ENCODE measurements at places on chromosomes 13 and 19.

- peak; percentile 97 for DNase-seq
These were observed at the start of gene MAST3 for GRCh38 chr19:18097217-18097992. MAST3 (plus strand) TSS chr19:18097778; CDS start chr19:18097793, 15 bp downstream.

DNA sequence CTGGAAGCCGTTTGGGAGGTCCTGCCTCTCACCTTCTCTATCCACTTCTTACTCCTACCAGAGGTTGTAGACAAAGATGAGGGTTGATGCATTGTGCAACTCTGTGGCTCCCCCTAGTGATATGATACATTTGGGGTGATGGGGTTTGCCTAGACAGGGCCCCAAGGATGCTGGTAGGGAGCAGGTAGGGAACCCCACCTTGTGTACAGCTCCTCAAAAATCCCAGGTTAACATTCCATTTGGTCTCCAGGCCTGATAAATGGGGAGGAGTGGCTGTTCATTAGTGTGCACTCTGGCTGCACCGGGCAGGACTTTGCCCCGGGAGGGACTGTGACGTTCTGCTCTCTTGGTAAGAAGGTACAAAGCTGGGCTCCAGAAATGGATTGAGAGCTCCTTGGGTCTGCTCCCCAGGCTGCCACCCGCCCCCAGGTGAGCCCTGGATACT, 19.2 kb downstream of the SIGLEC8 start:
- DNase-seq, result peak; percentile 67

DNA sequence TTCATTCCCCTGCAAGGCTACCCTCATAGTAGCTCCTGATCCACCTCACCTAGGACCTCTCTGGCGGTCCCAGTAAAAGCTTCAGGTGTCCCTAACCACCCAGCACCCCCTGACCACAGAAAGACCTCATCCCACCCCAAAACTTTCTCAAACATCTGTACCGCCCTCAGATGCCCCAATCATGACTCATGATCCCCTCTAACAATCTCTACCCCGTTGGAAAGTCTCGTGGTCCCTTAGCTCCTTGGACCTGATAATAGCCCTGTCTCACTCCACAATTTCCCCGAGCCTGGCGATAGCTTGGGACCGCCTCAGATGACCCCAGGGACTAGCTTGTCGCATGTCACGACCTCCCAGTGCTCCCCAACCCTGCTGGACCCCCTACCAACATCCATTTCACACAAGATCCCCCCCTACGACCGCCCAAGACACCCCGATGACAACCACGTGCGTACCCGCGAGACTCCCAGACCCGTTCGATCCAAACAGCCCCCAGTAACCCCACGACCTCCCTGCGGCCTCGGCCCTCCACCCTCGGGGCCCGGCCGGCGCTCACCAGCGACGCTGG, 450 bp downstream of the NDUFA11 start:
- DNase-seq, result peak; percentile 51

- DNase-seq, result no peak
These were observed 11.5 kb upstream of the CAPNS1 start for GRCh38 chr19:36128392-36128736.

GRCh38 chr19:14768001-14768400, 10.4 kb downstream of the ADGRE2 start:
- DNase-seq, result no peak

GRCh38 chr13:113775451-113776145, 16.6 kb downstream of the TMEM255B start:
- no peak for DNase-seq

DNA sequence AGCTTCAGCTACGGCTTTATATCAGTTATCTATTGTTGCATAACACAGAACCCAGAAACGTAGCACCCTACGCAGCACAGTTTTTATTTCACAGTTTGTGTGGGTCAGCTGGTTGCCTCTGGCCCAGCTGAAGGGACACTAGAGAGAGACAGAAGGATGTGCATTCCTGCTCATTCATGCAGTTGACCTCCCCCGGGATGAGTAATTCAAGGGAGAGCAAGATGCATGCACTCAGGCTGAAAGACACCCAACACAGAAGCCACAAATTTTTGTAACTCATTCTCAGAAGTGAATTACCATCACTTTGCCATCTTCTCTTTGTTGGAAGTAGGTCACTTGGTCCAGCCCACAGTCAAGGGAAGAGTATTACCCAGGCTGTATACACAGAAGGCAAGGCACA, 89.5 kb downstream of the EFNB2 start:
- no peak for DNase-seq

- peak; percentile 62 for DNase-seq
These were observed 7.2 kb downstream of the WDR18 start for GRCh38 chr19:991174-991931.

DNA sequence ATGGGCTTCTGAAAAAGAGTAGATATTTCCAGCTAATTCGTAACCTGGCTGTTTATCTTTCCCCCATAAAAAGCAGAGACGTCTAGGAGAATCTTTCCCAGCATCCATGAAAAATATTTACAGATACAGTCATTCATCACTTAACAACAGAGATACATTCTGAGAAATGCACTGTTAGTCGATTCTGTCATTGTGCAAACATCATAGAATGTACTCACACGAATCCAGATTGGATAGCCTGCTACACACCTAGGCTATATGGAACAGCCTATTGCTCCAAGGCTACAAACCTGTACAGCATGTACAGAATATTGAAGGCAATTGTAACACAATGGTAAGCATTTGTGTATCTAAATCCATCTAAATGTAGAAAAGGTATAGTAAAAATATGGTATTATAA, 530.2 kb upstream of the NBEA start:
- DNase-seq, result no peak

GRCh38 chr19:24140099-24140498, 53.1 kb downstream of the ZNF254 start:
- no peak for DNase-seq

GRCh38 chr19:17125728-17126677, 50.4 kb downstream of the MYO9B start:
- DNase-seq, result peak; percentile 94

GRCh38 chr19:45600340-45600885, 1.6 kb downstream of the GPR4 start:
- no peak for DNase-seq

GRCh38 chr13:28340272-28340793, 154.6 kb downstream of the FLT1 start:
- peak; percentile 57 for DNase-seq

DNA sequence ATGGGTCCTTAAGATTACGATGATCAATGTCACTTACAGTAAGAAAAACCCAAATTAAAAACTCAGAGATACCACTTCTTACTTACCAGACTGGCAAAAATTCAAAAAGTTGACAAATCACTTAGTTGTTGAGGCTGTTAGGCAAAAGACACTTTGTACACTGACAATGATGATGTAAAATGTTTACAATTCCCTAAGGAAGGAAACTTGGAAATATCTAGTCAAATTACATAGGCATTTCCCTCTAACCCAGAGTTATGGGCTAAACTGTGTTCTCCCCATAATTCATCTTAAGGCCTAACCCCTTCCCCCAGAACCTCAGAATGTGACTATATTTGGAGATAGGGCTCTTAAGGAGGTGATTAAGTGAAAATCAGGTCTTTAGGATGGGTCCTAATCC, 12.0 kb downstream of the TGDS start:
- no peak for DNase-seq

DNA sequence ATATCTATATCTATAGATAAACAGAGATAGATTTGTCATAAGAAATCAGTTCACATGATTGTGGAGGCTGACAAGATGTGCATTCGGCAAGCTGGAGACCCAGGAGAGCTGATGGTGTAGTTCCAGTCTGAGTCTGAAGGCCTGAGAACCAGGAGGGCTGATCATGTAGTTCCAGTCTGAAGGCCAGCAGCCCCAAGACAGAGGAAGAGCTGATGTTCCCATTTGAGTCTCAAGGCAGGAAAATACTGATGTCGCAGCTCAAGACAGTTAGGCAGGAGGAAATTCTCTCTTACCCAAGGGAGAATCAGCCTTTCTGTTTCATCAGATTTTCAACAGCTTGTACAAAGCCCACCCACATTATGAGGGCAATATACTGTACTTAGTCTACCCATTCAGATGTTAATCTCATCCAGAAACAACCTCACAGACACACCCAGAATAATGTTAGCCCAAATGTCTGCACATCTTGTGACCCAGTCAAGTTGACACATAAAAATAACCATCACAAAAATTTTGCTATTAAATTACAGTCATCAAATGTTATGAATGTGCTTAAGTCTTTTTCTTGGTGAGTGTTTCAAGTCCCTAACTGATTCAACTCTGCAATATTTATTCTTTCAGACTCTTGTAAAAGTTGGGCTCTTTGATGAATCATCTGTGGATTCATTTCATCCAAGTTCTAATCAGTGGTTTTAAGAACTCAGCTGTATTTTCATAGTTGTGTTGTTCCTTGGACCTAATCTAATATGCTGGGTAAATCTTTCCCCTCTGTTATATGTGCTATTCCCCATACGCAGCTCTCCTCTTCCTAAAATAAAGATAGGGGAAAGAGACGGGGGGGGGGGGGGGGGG, 22.7 kb upstream of the LRCH1 start:
- DNase-seq, result peak; percentile 43

GRCh38 chr13:41470196-41470595, 12.8 kb downstream of the RGCC start:
- no peak for DNase-seq

DNA sequence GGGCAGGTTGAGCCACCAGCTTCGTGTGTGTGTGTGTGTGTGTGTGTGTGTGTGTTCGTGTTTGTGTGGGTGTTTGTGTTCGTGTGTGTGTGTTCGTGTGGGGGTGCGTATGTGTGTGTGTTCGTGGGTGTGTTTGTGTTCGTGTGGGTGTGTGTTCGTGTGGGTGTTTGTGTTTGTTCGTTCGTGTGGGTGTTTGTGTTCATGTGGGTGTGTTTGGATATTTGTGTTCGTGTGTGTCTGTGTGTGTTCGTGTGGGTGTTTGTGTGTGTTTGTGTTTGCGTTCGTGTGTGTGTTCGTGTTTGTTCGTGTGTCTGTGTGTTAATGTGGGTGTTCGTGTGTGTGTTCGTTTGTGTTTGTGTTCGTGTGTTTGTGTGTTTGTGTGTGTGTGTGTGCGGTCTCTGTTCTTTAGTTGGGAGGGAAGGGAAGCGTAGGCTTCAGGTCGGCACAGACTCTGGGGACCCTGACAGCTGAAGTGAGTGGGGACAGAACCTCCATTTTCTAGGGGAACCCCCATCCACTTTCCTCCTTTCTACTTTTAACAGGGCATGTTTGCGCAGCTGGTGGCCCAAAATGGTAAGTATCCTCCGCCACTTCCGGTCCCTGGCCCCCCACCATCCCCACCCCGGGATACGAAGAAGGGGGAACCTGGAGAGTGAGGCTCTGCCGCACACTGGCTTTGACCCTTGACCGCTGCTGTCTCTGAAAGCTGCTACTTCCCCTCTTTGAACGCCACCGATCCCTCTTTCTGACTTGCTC, 1.6 kb downstream of the TNFSF9 start:
- peak; percentile 62 for DNase-seq

DNA sequence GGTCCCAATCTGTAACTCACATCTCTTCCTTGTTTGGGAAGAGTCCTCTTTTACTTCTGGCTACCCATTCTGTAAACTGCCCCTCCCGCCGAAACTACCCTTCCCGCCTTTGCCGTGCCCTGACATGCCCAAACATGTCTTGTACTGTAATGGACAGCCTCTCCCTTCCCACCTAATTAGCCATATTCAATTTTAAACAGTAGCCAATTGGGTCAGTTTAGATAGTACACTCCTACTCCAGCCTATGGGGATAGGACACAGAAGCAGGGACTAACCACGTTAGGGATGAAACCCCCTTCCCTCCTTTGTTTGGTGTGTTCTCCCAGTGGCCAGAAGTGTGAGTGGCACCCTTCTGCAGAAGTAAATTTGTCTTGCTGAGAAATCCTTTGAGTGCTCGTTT, 34.2 kb downstream of the SACS start:
- DNase-seq, result no peak

DNA sequence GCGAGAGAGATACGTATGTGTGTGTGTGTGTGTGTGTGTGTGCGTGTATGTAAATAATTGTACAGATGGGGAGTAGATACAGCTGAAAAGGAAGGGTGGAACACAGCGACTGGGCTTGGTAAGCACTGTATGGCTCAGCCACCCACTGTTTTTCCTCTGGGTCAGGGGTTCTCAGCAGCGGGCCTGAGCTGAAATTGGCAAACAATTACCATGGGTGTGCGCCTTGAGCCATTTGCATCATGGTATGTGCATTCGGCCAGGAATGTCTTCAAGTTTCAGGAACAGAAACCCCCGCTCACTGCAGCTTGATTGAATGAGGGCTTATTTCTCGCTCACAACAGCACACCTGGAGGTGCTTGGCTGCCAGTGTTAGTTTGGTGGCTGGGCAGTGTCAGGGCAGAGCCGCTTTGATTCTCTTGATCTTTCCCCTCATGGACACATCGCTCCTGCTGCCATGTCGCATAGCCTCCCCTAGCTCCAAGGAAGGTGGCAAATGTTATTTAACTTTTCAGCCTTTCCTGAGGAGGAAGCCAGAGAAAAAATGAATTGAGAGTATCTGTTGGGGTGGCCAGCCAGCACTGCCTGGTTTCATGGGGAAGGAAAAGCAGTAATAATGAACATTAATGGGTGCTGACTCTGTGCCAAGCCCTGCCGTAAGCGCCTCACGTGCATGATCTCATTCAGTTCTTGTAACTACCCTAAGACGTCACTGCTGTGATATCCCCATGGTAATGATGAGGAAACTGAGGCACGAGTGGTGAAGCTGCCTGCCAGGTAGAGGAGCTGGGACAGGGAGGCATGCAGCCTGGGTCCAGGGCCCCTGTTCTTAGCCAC, 126.9 kb downstream of the SIPA1L3 start:
- peak; percentile 53 for DNase-seq

GRCh38 chr13:51644654-51645053, 60.4 kb downstream of the WDFY2 start:
- no peak for DNase-seq

DNA sequence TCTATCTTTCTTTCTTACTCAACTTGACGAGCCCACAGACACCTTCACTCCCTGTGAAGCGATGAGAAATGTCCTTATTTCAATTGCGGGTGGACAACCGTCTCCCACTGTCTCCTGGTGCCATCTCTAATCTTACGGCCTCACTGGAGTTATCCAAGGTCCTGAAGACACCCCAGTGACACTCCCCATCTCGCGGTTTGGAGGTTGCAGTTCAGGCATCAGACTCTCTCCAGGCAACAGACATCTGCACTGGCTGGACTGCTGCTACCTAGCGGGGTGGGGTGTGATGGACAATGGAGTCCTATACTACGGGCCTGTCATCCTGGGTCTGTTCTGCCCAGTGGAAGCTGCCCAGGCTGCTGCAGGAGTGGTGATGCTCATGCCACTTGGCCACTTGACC, 18.3 kb upstream of the IRS2 start:
- DNase-seq, result no peak

GRCh38 chr13:19713186-19713965, 69.4 kb downstream of the PSPC1 start:
- peak; percentile 66 for DNase-seq

DNA sequence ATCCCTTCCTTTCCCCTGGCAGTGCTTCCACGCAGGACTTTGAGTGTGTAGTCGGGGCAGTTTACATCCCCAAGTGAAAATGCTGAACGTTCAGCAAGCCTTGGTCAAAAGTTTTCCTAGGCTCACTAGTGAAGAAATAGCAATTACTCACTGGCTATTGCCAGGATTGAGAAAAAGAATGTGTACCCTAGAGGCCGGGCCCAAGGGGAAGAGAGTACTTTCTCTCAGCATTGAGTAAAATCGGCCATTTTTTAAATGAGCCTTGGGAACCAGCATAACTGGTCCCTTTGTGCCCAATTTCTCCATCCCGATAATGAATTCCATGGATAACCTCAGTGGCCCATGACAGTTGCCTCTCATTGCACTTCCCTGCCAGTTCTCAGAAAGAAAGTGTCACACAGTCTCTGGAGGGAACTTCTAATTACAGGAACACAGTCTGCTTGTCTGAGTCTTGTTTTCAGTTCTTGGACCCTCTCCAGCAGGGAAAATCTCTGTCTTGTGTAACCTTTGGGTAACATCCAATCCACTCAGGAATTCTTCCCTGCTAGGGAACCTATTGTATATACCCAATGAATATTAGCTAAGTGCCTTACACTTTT, 7.3 kb upstream of the OR7D2 start:
- DNase-seq, result no peak
